Occipital lobe (tissue), 3 donors: ENCODE measurements at places on chromosomes 6 and 20. TPM values are rescaled to one million over a fixed set of nuclear protein-coding genes. Genes with fewer than 3 reads are reported as not detected.

DNA sequence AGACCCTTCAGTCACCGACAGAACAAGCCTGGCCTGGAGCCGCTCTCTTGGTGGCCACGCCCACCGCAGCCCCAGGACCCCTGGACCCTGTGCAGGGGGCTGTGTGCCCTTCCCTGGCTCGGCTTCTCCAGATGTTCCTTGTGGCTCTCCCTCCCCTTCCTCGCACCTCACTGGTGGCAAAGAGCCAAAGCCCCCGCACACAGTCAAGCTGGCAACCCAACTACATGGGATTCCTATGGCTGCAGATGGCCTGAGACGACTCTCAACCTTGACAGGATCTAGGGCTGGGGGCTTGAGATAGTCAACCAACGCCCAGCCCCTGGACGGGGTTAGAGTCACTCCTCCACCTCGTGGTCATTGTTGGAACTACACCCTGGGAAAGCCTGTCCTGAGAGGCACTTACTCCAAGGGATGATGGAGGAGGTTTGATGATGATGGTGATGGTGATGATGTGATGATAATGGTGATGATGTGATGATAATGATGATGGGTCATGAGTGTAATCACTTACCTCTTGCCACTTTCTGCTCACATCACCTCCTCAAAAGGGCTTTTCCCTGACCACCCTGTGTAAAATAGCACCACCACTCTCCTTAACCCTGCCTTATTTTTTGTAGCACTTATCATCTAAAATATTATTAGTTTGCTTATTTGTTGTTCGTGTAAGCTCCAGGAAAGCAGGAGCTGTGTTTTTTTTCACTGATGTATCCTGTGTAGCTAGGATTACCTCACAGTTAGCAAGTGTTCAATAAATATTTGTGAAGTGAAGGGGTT is 278.4 kb downstream of the LRFN2 start:
- DNase-seq: peak; percentile 28

- no peak for DNase-seq
These were observed 78.8 kb downstream of the SLC24A3 start for GRCh38 chr20:19291024-19291817.

DNA sequence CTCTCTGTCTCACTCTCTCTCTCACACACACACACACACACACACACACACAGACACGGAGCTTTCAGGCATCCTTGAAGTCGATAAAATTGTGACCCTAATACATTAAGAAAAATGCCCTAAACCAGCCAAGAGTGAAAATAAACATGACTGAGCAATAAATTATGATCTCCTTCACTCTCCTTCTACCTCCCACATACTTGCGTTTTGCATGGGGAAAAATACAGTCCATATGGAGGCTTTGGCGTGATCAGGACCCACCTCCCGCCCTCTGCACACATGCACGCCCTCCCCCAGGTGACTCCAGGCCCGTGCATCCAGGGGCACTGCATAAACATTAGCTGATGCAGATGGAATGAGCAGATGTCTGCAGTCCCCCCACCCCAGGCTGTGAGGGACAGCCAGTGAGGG is 114.2 kb upstream of the JARID2 start:
- DNase-seq: no peak

GRCh38 chr6:25548451-25548850 is 103.6 kb upstream of the SCGN start:
- no peak for DNase-seq

DNA sequence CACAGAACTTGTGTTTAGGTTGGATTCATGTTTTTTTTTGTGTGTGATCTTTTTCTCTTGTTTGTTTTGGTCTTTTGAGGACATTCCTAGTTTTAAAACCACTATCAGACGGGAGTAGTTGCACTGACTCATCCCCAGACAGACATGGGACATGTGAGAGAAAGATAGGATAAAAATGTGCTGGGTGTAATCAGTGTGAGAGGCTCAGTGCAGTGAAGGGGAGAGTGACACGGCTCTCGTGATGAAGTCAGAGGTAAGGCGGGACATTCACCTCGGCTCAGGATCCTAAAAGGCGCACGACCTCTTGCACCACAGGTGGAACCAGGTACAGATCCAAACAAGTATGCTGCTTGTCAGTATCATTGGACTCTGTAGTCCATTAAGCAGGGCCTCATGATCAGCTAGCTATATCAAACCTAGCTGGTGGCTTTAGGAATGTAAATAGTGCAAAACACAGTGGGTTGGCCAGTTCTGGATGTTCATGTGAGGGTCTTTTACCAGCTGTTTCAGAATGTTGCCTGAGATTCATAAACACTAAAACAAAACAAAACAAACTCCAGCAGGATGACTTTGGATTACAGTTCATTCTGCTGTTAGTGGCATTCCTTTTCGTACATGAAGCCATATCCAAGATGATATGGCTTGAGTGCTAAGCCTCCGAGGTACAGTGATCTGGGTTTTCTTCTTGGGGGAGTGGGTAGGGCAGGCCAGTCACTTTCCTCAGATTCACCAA is 18.0 kb downstream of the FOXO3 start:
- no peak for DNase-seq

GRCh38 chr6:100775667-100776066 is 105.5 kb downstream of the ASCC3 start:
- no peak for DNase-seq

Gene MOG
- not detected for total RNA-seq
